ENCODE measurements at places on chromosomes 16 and 17. TPM values are rescaled to one million over a fixed set of nuclear protein-coding genes. Genes with fewer than 3 reads are reported as not detected.

Gene ASGR2
- total RNA-seq, result not detected

- no peaks in the 10 kb centered on the region for H3K36me3 ChIP-seq
- H3K4me3 ChIP-seq, result no peak overlapping the region
- no peaks in the 10 kb centered on the region for H3K27me3 ChIP-seq
- H3K27ac ChIP-seq, result no peak overlapping the region
- H3K4me1 ChIP-seq, result no peaks in the 10 kb centered on the region
- no peak for DNase-seq
Measured at GRCh38 chr17:67506966-67507365, 129.9 kb downstream of the PITPNC1 start.

DNA sequence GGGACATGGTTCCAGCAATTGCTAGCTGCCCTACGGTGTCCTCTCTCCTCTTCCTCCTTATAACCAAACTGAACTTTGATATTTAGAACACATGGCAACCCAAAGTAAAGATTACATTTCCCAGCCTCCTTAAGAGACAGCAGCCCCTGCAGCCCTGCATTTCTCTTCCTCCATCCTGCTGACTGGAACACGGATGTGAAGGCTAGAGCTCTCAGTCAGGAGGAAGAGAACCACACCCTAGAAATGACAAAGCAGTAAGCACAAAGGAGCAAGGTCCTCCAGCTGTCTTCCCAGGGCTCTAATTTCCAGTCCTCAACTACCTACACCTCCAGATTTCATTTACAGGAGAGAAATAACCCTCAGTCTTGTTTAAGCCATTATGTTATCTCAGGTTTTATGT is 10.9 kb downstream of the DYNC1LI2 start:
- peaks cover 96% of the 10 kb centered on the region for H3K36me3 ChIP-seq
- H3K4me1 ChIP-seq, result peaks cover 25% of the 10 kb centered on the region
- H3K27ac ChIP-seq, result no peak overlapping the region
- DNase-seq, result no peak
- no peaks in the 10 kb centered on the region for H3K27me3 ChIP-seq

- no peak overlapping the region for H3K27ac ChIP-seq
- no peak for DNase-seq
- H3K4me1 ChIP-seq, result no peaks in the 10 kb centered on the region
- H3K36me3 ChIP-seq, result no peaks in the 10 kb centered on the region
- H3K27me3 ChIP-seq, result no peaks in the 10 kb centered on the region
- no peak overlapping the region for H3K4me3 ChIP-seq
Measured at GRCh38 chr16:11211977-11212797, 43.8 kb downstream of the SOCS1 start.

Gene VTN
- total RNA-seq, result 0.08 TPM

Gene ITGAD
- total RNA-seq, result not detected

Gene BEAN1
- not detected for total RNA-seq

- peaks cover 46% of the 10 kb centered on the region for H3K36me3 ChIP-seq
- H3K27me3 ChIP-seq, result no peaks in the 10 kb centered on the region
- H3K27ac ChIP-seq, result peak overlapping the region; percentile 92
- H3K4me1 ChIP-seq, result peaks cover 55% of the 10 kb centered on the region
- no peak for DNase-seq
Measured at GRCh38 chr17:77326076-77326591, 185.4 kb downstream of the SEC14L1 start.
